ENCODE measurements at places on chromosomes 16 and 17. TPM values are rescaled to one million over a fixed set of nuclear protein-coding genes. Genes with fewer than 3 reads are reported as not detected.

CLEC3A gene
- total RNA-seq = not detected

CENPV gene
- total RNA-seq = 53.0 TPM

DLX3 gene
- total RNA-seq = not detected

DNA sequence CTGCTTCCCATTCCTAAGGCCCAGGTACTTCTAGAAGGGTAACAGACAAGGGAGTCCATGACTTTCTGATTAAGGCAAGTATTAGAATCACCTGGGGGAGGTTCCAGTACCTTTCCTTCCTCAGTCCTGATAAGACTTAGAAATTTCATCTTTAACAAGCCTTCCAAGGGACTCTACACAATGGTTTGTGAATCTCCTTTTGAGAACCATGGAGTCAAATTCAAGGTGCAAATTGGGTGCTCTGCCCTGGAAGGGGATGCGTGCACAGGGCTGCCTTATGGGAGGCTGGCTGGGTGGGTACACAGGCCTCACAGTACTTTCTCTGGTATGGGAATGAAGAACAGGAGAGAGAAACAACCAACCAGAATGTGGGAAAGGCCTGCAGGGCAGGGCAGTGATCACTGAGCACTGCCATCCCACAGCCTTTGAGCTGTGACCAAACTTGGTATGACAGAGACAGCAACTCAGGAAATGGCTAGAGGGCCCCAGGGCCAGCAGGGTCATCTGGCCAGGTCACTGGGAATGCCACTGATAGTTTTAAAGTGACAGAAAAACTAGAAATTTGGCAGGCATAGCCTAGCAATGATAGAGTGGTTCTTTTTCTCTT is 3.6 kb upstream of the TMIGD1 start:
- no peak for DNase-seq
- H3K27ac ChIP-seq = no peak overlapping the region
- H3K4me3 ChIP-seq = no peak overlapping the region
- no peaks in the 10 kb centered on the region for H3K36me3 ChIP-seq
- H3K27me3 ChIP-seq = peaks cover 8% of the 10 kb centered on the region

DNA sequence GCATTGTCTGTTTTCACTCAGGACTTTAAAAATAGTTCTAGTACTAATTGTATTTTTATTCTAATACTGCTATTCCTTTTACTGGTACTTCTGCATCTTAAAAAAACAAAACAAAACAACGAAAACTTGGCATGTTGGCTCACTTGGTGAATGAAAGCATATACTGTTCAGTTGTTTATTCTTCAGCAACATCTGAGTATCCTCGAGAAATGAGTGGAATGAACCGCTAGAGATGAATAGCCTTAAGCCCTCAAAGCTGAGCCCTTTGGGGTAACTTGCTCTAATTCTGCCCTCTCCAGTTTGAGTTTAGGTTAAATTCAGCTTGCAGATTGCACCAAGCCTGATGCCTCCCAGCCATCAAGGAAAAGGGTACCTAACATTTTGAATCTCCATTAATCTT is 126.5 kb downstream of the WWOX start:
- no peaks in the 10 kb centered on the region for H3K4me1 ChIP-seq
- peaks cover 2% of the 10 kb centered on the region for H3K27me3 ChIP-seq
- no peak overlapping the region for H3K4me3 ChIP-seq
- H3K27ac ChIP-seq = no peak overlapping the region
- DNase-seq = no peak

- peak; percentile 84 for DNase-seq
- H3K36me3 ChIP-seq = peaks cover 12% of the 10 kb centered on the region
- peak overlapping the region; percentile 89 for H3K4me3 ChIP-seq
- peaks cover 14% of the 10 kb centered on the region for H3K27me3 ChIP-seq
- H3K27ac ChIP-seq = peak overlapping the region; percentile 91
- peaks cover 52% of the 10 kb centered on the region for H3K4me1 ChIP-seq
Observed at GRCh38 chr16:67246081-67246755, 1.1 kb downstream of the FHOD1 start.

- H3K4me3 ChIP-seq = no peak overlapping the region
- H3K27me3 ChIP-seq = peaks cover 7% of the 10 kb centered on the region
- no peak overlapping the region for H3K27ac ChIP-seq
- DNase-seq = no peak
- peaks cover 19% of the 10 kb centered on the region for H3K4me1 ChIP-seq
- peaks cover 5% of the 10 kb centered on the region for H3K36me3 ChIP-seq
Observed at GRCh38 chr17:49681106-49681979, 3.4 kb upstream of the SPOP start.

DNA sequence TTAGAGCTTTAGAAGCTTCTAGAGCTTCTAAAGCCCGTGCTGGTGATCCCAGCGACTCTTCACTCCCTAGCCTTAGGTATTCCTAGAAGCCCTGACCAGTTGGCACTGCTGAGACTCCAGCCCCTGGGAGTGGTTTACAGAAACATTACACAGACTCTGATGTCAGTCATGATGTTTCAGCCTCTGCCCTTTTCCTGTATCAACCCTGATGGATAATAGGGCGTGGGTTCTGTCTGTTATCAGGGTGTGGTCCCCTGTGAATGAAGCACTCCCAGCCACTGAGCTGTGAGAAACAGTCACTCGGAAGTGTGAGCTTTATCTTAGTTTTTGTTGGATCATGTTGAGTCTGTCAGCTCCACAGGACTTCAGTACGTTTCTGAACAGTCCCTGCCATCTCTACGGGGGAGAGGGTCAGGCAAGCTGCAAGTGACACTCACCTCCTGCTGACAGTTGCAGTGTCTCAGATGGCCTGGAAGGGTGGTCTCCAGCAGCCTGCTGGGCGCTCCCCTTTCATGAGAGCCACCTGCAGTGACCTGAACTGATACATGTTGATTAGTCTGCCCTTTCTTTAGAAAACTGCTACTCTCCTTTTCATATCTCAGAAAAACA is 12.8 kb downstream of the GOSR2 start:
- H3K27ac ChIP-seq = no peak overlapping the region
- no peak for DNase-seq
- no peaks in the 10 kb centered on the region for H3K4me1 ChIP-seq
- H3K36me3 ChIP-seq = peaks cover 85% of the 10 kb centered on the region

GRCh38 chr17:12512694-12513355 is 152.9 kb upstream of the MYOCD start:
- H3K27me3 ChIP-seq = no peaks in the 10 kb centered on the region
- no peak overlapping the region for H3K27ac ChIP-seq
- no peaks in the 10 kb centered on the region for H3K4me1 ChIP-seq
- no peaks in the 10 kb centered on the region for H3K36me3 ChIP-seq
- no peak for DNase-seq

GRCh38 chr17:76611758-76612157 is 26.1 kb upstream of the ST6GALNAC2 start:
- H3K36me3 ChIP-seq = no peaks in the 10 kb centered on the region
- H3K4me1 ChIP-seq = peaks cover 7% of the 10 kb centered on the region
- H3K27ac ChIP-seq = no peak overlapping the region
- no peak overlapping the region for H3K4me3 ChIP-seq
- peaks cover 6% of the 10 kb centered on the region for H3K27me3 ChIP-seq
- DNase-seq = no peak
